ENCODE measurements at places on chromosomes 12 and 14.

DNA sequence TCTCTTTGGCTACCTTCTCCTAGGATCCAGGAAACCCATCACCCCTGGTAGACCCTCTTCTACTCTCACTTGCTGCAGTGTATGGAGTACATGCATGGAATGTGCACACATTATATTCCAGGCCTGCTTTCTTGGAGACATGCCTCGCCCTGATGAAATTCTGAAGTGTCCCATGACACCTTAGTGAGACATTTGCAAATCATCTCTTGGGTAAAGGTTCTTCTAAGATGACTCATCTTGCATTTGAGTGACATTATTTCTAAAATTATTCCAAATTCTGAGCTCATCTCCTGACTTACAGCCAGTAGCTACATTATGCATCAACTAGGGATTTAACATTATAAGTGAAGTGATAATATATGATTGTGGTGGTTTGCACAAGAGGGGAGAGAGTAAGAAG lies 49.8 kb downstream of the SDR9C7 start:
- no peak for DNase-seq
- no peak overlapping the region for H3K27ac ChIP-seq
- no peaks in the 10 kb centered on the region for H3K27me3 ChIP-seq
- no peak overlapping the region for H3K4me3 ChIP-seq
- H3K36me3 ChIP-seq = no peaks in the 10 kb centered on the region

GRCh38 chr14:55151601-55152000 lies 22.5 kb downstream of the LGALS3 start:
- DNase-seq = no peak
- H3K27me3 ChIP-seq = no peaks in the 10 kb centered on the region
- no peak overlapping the region for H3K27ac ChIP-seq
- no peaks in the 10 kb centered on the region for H3K4me1 ChIP-seq

DNA sequence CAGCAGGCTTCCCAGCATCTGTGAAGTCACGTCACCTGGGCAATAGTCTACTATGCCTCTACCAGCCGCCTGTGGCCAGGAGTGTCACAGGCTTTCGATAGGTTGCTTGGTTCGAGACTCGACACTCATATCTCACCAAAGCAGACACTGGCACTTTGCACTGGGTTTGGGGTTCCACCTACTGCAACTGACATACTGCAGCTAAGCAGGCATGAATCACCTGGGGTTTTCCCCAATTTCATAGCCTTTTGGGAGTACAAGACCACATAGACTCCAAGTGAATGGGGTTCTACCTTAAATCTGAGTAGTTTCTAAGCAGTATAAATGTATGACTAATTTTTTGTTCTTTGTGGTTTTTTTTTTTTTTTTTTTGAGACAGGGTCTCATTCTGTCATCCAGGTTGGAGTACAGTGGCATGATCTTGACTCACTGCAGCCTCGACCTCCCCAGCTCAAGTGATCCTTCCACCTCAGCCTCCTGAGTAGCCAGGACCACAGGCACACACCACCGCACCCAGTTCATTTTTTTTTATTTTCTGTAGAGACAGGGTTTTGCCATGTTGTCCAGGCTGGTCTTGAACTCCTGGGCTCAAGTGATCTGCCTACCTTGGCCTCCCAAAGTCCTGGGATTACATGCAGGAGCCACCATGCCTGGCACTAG lies 32.1 kb downstream of the DMAC2L start:
- H3K27ac ChIP-seq = peak overlapping the region; percentile 77
- DNase-seq = no peak
- H3K4me3 ChIP-seq = no peak overlapping the region
- H3K36me3 ChIP-seq = no peaks in the 10 kb centered on the region

DNA sequence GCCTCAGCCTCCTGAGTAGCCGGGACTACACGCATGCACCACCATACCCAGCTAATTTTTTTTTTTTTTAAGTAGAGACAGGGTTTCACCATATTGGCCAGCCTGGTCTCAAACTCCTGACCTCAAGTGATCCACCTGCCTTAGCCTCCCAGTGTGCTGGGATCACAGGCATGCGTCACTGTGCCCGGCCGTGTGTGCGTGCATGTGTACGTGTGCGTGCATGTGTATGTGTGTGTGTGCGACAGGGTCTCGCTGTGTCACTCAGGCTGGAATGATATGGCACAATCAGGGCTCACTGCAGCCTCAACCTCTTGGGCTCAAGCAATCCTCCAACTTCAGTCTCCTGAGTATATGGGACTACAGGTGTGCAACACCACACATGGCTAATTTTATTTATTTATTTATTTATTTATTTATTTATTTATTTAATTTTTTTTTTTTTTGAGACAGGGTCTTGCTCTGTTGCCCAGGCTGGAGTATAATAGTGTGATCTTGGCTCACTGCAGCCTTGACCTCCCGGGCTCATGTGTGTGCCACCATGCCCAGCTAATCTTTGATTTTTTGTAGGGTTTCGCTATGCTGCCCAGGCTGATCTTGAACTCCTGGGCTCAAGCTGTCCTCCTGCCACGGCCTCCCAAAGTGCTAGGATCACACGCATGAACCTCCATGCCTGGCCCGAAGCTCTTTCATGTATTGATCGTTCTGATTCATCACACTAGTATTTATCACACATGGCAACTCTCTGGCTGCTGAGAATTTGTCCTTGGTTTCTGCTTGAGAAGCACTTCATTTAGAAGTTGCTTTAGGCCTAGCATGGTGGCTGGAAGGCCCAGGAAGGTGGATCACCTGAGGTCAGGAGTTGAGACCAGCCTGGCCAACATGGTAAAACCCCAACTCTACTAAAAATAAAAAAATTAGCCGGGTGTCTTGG lies 35.9 kb upstream of the CLIP1 start:
- H3K36me3 ChIP-seq = no peaks in the 10 kb centered on the region
- no peak overlapping the region for H3K4me3 ChIP-seq
- DNase-seq = no peak
- no peaks in the 10 kb centered on the region for H3K27me3 ChIP-seq
- no peak overlapping the region for H3K27ac ChIP-seq
- H3K4me1 ChIP-seq = no peaks in the 10 kb centered on the region

DNA sequence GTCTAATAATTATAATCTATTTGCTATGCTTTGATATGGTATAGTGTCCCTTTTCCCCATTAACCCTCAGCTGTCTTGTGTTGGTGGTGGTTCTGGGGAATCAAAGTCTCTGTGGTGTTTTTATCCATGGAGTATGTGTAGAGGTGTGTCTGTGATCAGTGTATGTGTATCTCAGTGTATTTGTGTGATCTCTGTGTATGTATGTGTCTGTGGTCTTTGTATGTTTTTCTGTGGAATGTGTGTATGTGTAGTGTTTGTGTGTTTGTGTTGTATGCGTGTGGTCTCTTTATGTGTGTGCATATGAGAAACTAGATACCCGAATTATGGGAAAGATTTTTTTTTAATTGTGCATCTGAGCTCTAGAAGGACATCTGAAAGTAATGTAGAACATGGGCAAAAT lies 1.1 kb downstream of the GPR33 start:
- no peak overlapping the region for H3K4me3 ChIP-seq
- H3K27ac ChIP-seq = no peak overlapping the region
- no peaks in the 10 kb centered on the region for H3K27me3 ChIP-seq
- no peaks in the 10 kb centered on the region for H3K36me3 ChIP-seq
- no peak for DNase-seq
- H3K4me1 ChIP-seq = no peaks in the 10 kb centered on the region

DNA sequence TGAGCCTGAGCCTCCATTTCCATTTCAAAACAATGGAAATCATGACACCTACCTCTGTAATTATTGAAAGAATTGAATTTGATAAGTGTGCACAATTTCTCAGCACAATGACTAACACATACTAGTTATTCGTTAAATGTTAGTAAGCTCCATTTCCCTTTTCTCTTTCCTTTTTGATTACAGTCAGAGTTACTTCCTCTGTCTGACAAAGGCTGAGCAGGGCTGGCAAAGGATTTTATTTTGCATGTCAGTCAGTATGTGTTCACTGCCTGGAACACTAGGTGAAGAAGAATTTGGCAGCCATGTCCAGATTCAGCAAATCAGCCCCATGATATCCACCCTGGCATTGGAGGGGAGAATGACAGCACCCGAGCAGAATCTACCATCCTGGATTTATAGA lies 12.2 kb upstream of the RHOJ start:
- H3K4me1 ChIP-seq = peaks cover 5% of the 10 kb centered on the region
- no peak overlapping the region for H3K4me3 ChIP-seq
- no peaks in the 10 kb centered on the region for H3K36me3 ChIP-seq
- H3K27me3 ChIP-seq = no peaks in the 10 kb centered on the region
- H3K27ac ChIP-seq = peak overlapping the region; percentile 39

DNA sequence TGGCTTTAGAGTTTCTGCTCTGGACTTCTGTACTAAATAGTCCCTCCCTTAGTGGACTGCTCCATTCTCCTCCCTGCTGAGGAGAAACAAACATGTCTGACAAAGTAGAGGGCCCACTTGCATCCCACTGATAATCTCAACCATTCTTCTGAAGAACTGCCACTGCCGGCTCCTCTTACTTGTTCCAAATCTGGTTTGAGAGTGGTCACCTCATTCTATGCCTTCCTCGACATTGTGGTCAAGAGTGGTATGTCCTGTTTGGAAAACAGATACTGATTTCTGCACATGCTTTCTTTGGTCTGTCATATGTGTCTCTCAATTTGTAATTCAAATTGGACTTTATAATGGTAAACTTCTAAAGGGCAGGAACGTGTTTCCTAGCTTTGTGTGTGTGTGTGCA lies 36.3 kb upstream of the PLEKHA5 start:
- no peak overlapping the region for H3K4me3 ChIP-seq
- no peak overlapping the region for H3K27ac ChIP-seq
- no peaks in the 10 kb centered on the region for H3K4me1 ChIP-seq
- H3K27me3 ChIP-seq = no peaks in the 10 kb centered on the region

DNA sequence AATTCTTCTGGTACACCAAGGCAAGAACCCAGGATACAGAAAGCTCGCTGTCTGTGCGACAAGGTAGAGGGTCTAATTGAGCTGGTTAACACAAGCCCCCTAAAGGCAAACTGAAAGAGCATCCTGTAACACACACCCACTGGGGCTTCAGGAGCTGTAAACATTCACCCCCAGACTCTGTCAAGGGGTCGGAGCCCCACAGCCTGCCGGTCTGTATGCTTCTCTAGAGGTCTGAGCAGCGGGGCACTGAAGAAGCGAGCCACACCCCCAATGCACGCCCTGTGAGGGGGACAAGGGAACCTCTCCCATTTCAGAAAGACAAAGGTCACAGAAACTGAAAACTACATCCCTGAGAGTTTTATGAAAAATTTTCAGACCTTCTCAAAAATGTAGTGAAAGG lies 1.3 kb upstream of the IPO8 start:
- DNase-seq = no peak
- no peak overlapping the region for H3K27ac ChIP-seq
- no peaks in the 10 kb centered on the region for H3K36me3 ChIP-seq
- peaks cover 42% of the 10 kb centered on the region for H3K4me1 ChIP-seq
- H3K27me3 ChIP-seq = no peaks in the 10 kb centered on the region

GRCh38 chr14:50321009-50321660 lies 9.0 kb downstream of the DMAC2L start:
- H3K4me1 ChIP-seq = peaks cover 24% of the 10 kb centered on the region
- DNase-seq = peak; percentile 24
- H3K4me3 ChIP-seq = peak overlapping the region; percentile 36
- peak overlapping the region; percentile 73 for H3K27ac ChIP-seq
- H3K36me3 ChIP-seq = peaks cover 28% of the 10 kb centered on the region

All from left ventricle myocardium inferior (tissue), 1 donor.